Stimulated activated CD4-positive, alpha-beta T cell treated with anti-CD3 and anti-CD28 coated beads, Interleukin-1b, Interleukin-23, amount 100 ng/mL, for 1 hour (primary cell): ENCODE measurements at places on chromosomes 2 and 18.

GRCh38 chr2:203869223-203870042 lies 1.9 kb downstream of the CTLA4 start:
- DNase-seq = peak; percentile 5

DNA sequence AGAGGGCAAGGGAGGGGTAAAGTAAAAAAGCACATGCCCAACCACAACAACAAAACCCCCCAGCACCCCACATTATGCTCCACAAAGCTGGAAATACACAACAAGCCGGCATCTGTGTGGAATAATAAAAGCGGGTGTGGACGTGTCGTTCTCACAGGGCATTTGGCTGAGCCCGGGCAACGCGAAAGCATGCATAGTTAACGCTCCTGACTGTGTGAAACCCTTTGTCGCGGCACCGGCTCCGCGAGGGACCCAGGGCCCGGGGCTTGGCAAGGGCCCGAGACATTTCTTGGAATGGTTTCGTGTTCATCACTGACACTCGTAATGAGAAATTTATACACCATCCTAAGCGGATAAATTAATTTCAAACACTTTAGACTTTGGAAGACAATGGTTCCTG lies 165.6 kb downstream of the INHBB start:
- DNase-seq = no peak

DNA sequence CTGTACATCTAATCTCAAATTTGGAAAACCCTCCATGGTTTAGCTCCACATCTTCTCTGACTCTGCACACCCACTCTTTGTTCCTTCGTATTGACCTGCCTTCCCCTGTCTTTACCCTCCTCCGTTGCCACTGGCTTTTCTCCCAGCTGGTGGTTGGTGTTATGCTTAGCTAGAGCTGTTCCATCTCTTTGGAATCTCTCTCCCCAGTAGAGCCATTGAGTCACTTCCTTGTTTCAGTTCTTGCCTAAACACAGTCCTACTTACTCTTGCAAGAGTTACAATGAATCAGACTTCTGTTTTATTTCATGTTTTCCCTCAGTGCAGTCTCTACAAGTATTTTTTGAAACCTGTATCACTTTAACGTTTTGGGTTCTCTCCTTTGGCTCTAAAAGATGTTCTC lies 263.9 kb downstream of the LTBP1 start:
- no peak for DNase-seq

GRCh38 chr2:62199392-62200125 lies 3.6 kb downstream of the B3GNT2 start:
- no peak for DNase-seq

DNA sequence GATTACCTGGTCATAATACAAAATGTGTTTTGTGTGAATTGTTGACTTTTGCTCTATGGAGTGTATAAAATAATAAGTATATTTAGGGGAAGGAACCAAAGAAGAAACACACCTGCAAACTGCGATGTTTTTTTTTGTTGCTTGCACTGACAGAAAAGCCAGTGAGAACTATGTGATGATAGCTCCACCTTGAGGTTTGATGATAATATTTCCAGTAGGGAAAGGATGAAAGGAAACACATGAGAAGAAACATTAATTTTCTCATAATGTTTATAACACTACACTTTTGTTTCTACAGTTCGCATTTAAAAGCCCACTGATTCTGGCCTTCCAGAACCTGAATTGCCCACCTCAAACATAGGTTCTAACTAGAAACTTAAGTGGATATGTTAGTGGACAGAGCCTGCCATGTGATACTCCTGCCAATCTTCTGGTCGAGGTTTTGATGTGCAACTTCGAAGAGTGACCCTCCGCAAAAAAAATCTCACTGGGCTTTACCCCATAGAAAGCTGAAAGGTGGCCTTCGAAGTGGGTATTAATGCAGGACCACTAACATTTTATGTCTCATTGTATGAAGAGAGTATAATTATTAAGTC lies 476.4 kb upstream of the SPHKAP start:
- no peak for DNase-seq

DNA sequence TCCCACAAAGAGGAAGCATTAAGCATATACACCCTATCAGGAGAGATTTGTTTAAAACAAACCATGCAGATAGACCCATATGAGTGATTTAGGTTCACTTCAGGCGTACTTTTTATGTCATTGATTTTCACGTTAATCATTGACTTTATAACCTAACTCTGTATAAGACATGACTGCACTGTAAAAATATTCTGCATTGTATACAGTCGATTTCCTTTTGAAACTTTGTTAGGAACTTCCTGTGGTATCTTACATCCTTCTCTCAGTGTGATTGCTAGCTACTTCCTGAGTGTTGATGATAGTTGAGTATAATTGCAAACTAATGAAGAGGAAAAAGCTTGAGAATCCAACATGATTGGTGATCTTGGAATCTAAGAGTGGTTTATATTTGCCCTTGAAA lies 69.4 kb downstream of the XIRP2 start:
- no peak for DNase-seq

DNA sequence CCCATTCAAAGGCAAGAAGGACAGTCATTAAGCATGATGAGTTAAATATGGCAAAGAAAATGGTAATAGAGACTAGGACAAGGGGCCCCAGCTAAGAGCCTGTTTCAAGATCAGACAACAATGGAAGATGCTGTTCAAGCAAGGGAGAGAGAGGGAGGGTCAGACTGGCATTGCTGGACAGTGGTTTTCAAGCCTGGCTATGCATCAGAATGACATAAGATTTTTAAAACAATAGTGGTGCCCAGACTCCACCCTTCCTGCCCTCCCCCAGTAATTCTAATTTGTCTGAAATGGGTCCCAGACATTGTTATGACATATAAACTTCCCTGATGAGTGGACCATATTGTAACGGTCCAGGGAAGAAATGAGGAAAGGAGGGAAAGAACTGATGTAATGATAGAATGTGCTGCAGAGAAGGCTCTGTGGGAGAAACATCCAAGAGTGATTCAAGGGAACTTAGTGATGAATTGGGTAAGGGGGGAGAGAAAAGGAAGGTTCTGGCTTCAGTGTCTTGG lies 112.9 kb upstream of the TRIB2 start:
- no peak for DNase-seq

DNA sequence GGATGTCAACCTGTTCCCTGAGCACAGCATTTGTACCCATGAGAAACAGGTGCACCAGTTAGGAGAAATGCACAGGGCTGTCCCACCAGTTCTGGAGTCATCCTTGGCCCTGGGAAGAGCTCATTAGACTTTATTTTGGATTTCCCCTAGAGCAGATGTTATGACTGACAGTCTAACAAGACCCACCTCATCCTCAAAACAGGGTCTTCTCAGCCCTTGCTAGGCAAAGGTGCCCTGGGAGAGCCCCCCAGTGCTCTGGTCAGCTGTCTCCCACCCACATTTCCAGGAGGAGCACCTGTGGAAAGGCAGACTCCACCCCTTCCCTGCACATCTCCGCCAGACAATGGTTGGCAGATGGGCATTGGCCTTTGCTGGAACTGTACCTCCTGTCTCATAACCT lies 5.7 kb upstream of the SP100 start:
- no peak for DNase-seq

GRCh38 chr2:207188626-207189419 lies 23.1 kb upstream of the KLF7 start:
- no peak for DNase-seq

DNA sequence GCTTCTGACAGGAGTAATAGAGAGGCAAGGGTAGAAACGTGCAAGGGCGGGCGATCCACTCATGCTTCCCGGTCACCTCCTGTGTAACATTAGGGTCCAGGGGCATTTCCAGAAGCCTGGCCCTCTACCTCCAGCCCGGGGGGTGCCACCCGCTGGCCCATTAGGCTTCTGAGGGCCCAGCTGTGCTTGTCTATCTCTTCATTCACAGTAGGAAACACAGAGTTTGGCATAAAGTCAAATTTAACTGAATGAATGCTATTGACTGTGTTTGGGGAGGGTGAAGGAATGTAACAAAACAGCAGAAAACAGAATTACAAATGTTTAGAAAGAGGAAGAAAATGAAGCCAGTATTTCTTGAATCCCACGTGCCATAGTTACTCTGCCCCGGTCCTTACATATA lies 112.4 kb upstream of the SLC66A3 start:
- no peak for DNase-seq

- no peak for DNase-seq
These were observed 52.9 kb downstream of the MRPL33 start for GRCh38 chr2:27824401-27824800.

GRCh38 chr2:198314559-198315153 lies 510.3 kb downstream of the PLCL1 start:
- DNase-seq = no peak

- DNase-seq = no peak
These were observed 940 bp downstream of the XRCC5 start for GRCh38 chr2:216109962-216110614.

- no peak for DNase-seq
These were observed 323.5 kb downstream of the CELF4 start for GRCh38 chr18:37242091-37242490.

DNA sequence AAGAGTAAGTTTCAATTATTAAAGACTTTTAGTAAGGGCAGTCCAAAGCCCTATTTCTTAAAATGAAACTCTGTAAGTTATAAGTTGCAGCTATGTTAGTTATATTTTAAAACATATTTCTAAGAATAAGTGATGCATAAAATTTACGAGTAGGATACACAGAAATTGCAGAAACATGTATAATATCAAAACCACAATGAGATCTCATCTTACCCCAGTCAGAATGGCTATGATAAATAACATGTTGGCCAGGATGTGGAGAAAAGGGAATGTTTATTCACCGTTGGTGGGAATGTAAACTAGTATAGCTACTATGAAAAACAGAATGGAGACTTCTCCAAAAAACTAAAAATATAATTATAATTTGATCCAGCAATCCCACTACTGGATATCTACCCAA lies 201.2 kb downstream of the CBLN2 start:
- no peak for DNase-seq

DNA sequence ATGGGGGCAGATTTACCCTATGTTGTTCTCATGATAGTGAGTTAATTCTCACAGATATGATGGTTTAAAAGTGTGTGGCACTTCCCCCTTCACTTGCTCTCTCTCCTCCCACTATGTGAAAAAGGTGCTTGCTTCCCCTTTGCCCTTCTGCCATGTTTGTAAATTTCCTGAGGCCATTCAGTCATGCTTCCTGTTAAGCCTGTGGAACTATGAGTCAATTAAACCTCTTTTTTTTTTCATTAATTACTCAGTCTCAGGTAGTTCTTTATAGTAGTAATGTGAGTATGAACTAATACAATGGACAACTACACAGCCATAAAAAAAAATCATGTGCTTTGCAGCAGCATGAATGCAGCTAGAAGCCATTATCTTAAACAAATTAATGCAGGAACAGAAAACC lies 118.5 kb downstream of the CALCRL start:
- no peak for DNase-seq

DNA sequence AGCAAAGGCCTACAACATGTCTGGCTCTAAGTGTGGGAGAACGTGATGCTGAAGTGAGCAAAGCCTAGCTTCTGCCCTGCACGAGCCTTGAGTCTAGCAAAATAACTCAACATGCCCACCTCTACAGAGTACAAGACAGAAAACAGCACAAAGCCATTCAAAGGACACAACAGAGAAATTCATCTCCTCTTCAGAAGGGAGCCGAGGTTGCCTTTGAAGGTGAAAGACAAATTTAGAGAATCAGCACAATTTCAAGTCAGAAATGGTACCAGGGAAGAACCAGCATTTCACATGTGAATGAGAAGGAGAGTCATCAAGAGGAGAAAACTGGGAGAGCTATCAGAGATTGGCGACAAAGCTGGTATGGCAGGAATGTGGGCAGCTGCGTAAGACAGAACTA lies 21.7 kb upstream of the CYTIP start:
- DNase-seq = no peak

- no peak for DNase-seq
These were observed 77.4 kb downstream of the HDAC4 start for GRCh38 chr2:239323447-239323846.

- DNase-seq = no peak
These were observed 70.0 kb upstream of the ATIC start for GRCh38 chr2:215241791-215242305.

- DNase-seq = no peak
These were observed 161.8 kb downstream of the SOCS6 start for GRCh38 chr18:70450426-70451253.

- DNase-seq = no peak
These were observed 656.8 kb downstream of the BCL11A start for GRCh38 chr2:59896499-59897245.

- no peak for DNase-seq
These were observed 628.3 kb upstream of the REG3G start for GRCh38 chr2:78397198-78397597.

DNA sequence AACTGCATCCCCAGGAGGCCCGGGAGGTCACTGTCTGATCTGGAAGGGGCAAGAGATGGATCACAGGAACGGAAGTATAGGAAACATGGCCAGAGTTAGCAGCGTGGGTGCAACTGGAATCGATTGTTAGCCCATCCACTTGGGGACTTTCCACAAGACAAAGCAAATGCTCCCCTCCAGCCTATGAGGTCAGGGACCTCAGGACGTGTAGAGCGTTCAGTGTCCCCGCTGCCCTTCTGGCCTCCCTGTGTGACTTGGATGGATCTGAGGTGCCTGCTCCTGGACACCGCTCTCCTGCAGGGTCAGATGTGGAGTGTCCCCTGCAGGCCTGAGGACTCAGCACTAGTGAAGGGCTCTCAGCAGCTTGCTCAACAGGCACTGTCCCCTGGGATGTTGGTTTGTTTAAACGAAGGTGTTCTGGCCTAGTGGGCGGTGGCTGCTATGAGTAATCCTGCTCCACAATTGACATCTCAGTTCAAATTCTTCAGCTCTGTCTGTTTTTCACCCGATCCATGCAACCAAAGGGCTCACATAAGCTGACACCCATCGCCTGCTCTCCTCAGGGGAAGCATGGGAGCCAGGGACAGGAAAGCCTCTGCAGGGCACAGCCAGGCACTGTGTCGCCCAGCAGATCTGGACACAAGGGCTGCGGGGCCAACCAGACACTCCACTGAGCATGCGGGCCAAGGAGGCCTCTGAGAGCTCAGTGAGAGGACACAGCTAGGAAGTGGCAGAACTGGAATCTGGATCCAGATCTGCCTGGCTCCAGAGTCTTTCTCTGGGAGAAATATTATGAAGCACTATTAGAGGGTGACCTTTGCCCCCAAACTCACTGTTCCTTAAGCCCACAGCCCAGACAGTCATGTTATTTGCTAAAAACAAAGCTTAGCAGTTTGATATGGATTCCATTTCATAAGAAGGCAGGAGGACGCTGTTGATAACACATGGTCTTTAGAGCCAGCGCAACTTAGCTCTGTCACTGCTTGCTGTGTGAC lies 78.5 kb downstream of the RHOB start:
- DNase-seq = no peak

- no peak for DNase-seq
These were observed 3.6 kb upstream of the MYOM1 start for GRCh38 chr18:3223356-3223755.

GRCh38 chr2:64086347-64087082 lies 57.7 kb downstream of the PELI1 start:
- no peak for DNase-seq

GRCh38 chr2:18284331-18284730 lies 276.1 kb downstream of the RDH14 start:
- no peak for DNase-seq

GRCh38 chr18:7683753-7684152 lies 116.6 kb downstream of the PTPRM start:
- DNase-seq = no peak

- no peak for DNase-seq
These were observed 50.6 kb downstream of the ALPK2 start for GRCh38 chr18:58578321-58578720.
